Stimulated activated CD4-positive, alpha-beta T cell treated with anti-CD3 and anti-CD28 coated beads, Interleukin-12 subunit alpha, Interleukin-12 subunit beta, amount 100 ng/mL, for 24 hours (primary cell): ENCODE measurements at places on chromosomes 3 and 15.
A peak's percentile ranks its signal among the peaks of the same experiment; 100 is the strongest.

GRCh38 chr15:60695713-60696522 is 217.0 kb upstream of the ICE2 start:
- DNase-seq = peak; percentile 70

DNA sequence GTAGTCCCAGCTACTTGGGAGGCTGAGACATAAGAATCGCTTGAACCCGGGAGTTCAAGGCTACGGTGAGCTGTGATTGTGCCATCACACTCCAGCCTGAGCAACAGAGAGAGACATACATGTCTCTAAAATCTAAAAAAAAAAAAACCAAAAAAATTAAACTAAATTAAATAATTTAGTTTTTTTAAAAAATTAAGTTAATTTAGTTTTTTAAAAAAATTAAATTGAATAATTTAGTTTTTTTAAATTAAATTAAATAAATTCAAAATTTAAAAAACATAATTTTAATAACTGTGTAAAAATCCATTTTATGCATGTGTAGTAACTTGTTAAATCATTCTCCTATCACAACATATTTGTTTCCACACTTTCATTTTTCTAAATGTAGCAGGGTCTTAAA is 20.1 kb upstream of the ARPIN start:
- DNase-seq = no peak

DNA sequence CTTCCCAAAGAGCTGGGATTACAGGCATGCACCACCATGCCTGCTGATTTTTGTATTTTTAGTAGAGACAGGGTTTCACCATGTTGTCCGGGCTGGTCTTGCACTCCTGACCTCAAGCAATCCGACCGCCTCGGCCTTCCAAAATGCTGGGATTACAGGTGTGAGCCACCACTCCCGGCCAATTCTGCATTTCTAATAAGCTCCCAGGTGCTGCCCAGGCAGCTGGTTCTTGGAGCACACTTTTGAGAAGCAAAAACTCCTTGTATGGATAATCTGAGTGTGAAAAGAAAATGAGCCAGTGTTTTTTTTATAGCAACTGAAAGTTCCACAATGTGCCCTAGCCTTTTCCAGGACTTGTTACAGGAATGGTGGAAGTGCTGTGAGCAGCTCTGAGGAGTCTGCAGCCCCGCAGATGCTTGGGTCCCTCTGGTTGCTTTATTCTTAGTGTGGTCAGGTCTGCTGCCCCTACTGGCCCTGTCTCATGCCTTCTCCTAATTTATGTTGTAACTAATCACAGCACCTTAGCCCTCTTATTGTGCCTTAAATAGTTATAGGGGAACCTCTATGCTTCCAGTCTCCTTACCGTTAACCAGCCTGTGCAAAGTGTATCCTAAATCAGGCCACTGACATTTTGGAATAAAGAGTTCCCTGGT is 13.5 kb upstream of the KCNAB1 start:
- DNase-seq = no peak

DNA sequence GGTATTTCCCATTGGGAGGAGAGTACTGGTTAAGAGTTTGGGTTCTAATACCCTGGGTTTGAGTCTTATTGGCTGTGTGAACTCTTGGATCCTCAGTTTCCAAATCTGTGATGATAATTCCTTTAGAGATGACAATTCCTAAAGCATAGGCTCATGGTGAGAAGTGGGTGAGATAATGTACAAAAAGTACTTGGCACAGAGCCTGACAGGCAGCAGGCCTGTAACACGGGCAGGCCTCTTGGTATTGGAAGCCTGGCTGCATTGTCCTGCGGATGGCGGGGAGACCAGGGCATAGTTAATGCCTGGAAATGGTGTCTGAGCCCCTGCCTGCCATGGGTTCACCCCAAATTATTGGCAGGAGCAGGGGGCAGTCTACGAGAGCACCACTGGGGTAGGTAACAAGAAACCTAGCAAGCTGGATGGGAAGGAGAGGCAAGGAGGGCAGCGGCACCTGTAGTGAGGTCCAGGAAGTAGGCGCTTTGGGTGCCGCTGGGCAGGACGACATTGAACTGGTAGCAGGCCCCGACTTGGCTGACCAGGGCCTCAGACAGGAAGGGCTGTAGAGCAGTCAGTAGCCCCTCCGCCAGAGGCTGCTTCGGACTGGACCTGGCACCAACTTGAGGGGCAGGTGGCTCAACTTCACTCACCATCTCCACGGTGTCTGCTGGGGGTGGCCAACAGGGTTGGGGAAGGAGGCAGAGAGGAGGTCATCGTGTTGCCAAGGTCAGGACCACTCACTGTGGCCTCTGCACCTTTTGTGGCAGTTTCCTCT is 7.7 kb downstream of the STOML1 start:
- no peak for DNase-seq

- no peak for DNase-seq
Measured at GRCh38 chr15:72766025-72766424, 17.5 kb downstream of the ADPGK start.

GRCh38 chr15:80242802-80243201 is 9.2 kb downstream of the CTXND1 start:
- no peak for DNase-seq
